ENCODE measurements at places on chromosomes 2 and 18.

- H3K36me3 ChIP-seq = no peaks in the 10 kb centered on the region
- no peak overlapping the region for H3K4me3 ChIP-seq
- H3K27ac ChIP-seq = no peak overlapping the region
- no peaks in the 10 kb centered on the region for H3K27me3 ChIP-seq
- DNase-seq = no peak
These were observed 28.9 kb downstream of the INHBB start for GRCh38 chr2:120374821-120375220.

GRCh38 chr2:107992069-107992468 is 5.7 kb downstream of the SLC5A7 start:
- no peaks in the 10 kb centered on the region for H3K4me1 ChIP-seq
- H3K27ac ChIP-seq = no peak overlapping the region
- H3K36me3 ChIP-seq = no peaks in the 10 kb centered on the region
- peaks cover 1% of the 10 kb centered on the region for H3K27me3 ChIP-seq
- no peak overlapping the region for H3K4me3 ChIP-seq
- DNase-seq = no peak

- no peak overlapping the region for H3K27ac ChIP-seq
- H3K36me3 ChIP-seq = no peaks in the 10 kb centered on the region
- H3K27me3 ChIP-seq = no peaks in the 10 kb centered on the region
- H3K4me3 ChIP-seq = no peak overlapping the region
These were observed 108.8 kb upstream of the TRIB2 start for GRCh38 chr2:12607971-12608370.

GRCh38 chr2:66675591-66675990 is 240.7 kb downstream of the MEIS1 start:
- no peak overlapping the region for H3K4me3 ChIP-seq
- H3K36me3 ChIP-seq = no peaks in the 10 kb centered on the region
- peaks cover 5% of the 10 kb centered on the region for H3K4me1 ChIP-seq
- H3K27ac ChIP-seq = no peak overlapping the region
- H3K27me3 ChIP-seq = no peaks in the 10 kb centered on the region
- DNase-seq = no peak

DNA sequence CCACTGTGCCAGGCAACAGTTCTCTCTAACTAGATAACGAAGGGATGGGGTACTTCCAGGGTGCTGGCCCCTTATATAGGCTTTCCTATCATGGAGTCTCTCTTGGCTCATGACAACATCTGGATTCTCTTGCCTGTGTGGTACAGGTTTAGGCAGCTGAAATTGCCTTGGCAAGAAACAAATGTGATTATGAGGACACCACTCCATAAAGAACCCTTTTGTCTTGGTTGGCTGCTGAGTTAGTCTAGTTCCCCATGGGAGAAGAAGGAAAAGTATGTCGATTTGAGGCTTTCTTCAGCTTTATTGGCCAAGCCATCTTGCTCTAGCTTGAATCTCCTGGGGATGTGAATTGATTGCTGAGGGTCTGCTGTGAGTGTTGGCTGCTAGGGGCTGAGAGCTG is 76.3 kb upstream of the ZCCHC2 start:
- H3K36me3 ChIP-seq = no peaks in the 10 kb centered on the region
- DNase-seq = no peak
- H3K27ac ChIP-seq = no peak overlapping the region
- H3K4me3 ChIP-seq = no peak overlapping the region

DNA sequence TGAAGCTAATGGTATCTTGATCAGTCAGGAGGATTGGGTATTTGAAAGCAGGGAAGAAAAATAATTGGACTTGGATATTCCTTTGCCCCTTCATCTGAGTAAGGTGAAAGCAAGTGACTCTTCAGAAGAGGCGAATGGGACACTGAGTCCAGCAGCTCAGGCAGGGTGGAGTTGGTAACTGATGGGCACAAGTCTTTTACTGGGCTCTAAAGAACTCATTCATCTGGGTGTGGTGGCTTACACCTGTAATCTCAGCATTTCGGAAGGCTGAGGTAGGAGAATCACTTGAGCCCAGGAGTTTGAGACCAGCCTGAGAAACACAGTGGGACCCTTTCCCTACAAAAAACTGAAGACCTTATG is 11.2 kb downstream of the CFLAR start:
- peaks cover 94% of the 10 kb centered on the region for H3K4me1 ChIP-seq
- H3K36me3 ChIP-seq = peaks cover 12% of the 10 kb centered on the region
- DNase-seq = no peak
- no peaks in the 10 kb centered on the region for H3K27me3 ChIP-seq
- no peak overlapping the region for H3K4me3 ChIP-seq
- peak overlapping the region; percentile 100 for H3K27ac ChIP-seq

DNA sequence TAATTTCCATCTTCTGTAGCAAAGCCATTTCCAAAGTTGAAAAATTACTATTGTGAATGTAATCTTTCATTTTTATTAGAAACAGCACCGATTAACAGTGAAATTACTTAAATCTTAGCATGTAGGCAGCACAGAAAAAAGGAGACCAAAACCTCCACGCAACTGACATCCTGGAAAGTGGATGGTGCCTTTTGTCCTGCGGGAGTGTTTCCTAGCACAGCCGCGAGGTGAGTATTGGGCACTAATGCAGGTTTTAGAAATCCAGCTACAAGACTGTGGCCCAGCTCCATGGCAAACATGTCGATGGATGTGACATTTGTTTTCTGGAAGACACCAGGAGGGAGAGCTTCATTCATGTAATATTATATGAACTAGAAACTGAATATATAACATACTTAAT is 86.9 kb downstream of the MBP start:
- H3K27ac ChIP-seq = no peak overlapping the region
- H3K4me3 ChIP-seq = no peak overlapping the region
- DNase-seq = no peak
- no peaks in the 10 kb centered on the region for H3K27me3 ChIP-seq
- peaks cover 27% of the 10 kb centered on the region for H3K36me3 ChIP-seq

GRCh38 chr2:233991196-233991595 is 59.3 kb upstream of the SPP2 start:
- no peak overlapping the region for H3K4me3 ChIP-seq
- DNase-seq = no peak
- H3K27me3 ChIP-seq = no peaks in the 10 kb centered on the region
- no peaks in the 10 kb centered on the region for H3K36me3 ChIP-seq

GRCh38 chr18:70998490-70998889 is 709.6 kb downstream of the SOCS6 start:
- H3K27me3 ChIP-seq = no peaks in the 10 kb centered on the region
- no peak for DNase-seq
- no peak overlapping the region for H3K4me3 ChIP-seq
- no peak overlapping the region for H3K27ac ChIP-seq
- H3K36me3 ChIP-seq = no peaks in the 10 kb centered on the region
- no peaks in the 10 kb centered on the region for H3K4me1 ChIP-seq

DNA sequence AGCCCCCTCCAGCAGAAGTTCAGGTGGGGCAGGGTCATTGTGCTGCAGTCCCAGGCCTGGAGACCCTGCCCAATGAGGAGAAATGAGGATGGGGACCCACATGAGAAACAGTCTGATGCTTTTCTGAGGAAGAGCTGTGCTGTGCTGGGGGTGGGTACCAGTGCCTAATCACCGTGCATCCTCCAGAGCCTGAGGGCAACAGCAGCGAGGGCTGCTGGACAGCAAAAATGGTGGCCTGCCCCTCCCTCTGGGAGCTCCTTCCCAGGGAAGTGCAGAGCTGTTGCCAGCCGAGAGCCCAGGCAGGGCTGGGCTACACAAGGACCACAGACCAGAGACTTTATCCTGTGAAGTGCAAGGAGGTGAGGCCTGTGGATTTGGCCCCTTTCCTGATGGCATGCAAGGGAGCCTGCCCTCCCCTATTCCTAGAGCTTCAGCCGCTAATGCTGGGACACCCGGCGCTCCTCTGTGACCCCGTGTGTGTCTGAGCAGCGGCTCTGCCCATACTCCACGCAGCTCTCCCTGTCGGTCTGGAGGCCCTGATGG is 134.8 kb downstream of the DSEL start:
- H3K27ac ChIP-seq = no peak overlapping the region
- no peak overlapping the region for H3K4me3 ChIP-seq
- no peak for DNase-seq
- no peaks in the 10 kb centered on the region for H3K4me1 ChIP-seq

DNA sequence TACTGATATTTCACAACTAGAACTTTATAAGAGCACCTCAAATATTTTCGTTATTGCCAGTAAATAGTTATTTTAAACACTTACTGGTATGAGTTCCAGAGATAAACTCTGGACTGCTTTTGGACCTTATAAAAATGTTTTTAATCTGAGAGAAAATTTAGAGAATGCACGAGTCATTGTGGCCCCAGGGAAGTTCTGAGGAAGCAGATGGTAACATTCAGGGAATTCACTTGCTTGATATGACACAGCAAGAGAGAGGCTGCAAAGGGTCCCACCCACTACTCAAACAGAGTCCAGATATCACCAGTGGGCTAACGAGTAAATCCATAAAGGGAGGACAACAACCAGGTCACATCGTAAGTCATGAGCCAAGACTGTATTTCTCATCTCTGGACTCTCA is 526.8 kb downstream of the TDRD15 start:
- no peaks in the 10 kb centered on the region for H3K4me1 ChIP-seq
- DNase-seq = no peak
- no peak overlapping the region for H3K27ac ChIP-seq
- H3K27me3 ChIP-seq = no peaks in the 10 kb centered on the region
- H3K4me3 ChIP-seq = no peak overlapping the region
